ENCODE measurements at places on chromosomes 5 and 9.

DNA sequence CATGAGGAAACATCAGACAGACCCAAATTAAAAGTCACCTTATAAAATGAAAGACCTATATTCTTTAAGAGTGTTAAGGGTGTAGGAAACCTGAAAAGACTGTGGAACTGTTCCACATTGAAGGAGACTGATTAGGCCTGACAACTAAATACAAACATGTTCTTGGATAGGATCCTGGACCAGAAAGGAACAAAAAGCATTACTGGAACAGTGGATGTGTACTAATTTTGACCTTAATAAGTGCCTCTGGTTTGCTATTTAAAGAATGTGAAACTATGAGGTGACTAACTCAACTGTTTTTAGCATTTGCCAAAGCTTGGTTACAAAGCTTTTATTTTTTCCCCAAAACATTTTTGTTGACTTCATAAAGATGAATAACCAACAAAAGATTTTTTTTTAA, 340.6 kb downstream of the CAAP1 start:
- DNase-seq: no peak

DNA sequence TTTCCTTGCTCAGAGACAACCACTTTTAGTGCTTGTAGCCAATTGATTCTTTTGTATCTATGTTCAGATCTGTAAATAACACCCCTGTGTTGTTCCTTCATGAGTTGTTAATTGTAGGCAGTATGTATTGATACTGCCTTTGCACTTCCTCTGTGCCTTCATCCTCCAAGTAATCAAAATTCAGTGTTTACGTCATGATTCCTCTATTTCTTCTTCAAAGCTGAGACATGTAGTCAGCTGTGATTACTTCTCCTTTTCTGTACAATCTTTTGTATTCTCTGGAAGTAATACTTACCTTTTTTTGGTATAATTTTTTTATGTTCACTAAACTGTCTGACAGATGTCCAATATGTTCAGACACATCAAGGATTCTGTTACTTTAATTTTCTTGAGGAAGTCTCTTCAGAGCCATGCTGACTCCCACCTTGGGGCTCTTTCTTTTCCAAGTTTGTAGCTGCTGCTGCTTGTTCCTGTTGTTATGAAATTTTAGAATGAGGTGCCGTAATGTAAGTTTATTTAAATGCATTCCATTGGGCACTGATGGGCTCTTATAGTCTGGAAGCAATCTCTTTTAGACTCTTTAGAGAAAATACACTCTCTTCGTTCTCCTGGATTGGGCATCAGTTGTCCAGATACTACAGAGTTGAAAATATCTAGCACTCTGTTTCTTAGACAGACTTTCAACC, 30.5 kb upstream of the LRRC70 start:
- no peak for DNase-seq

- no peak for DNase-seq
Measured at GRCh38 chr5:173882632-173883031, 5.5 kb upstream of the CPEB4 start.

GRCh38 chr9:98049288-98050072, 7.1 kb upstream of the NANS start:
- DNase-seq: no peak

DNA sequence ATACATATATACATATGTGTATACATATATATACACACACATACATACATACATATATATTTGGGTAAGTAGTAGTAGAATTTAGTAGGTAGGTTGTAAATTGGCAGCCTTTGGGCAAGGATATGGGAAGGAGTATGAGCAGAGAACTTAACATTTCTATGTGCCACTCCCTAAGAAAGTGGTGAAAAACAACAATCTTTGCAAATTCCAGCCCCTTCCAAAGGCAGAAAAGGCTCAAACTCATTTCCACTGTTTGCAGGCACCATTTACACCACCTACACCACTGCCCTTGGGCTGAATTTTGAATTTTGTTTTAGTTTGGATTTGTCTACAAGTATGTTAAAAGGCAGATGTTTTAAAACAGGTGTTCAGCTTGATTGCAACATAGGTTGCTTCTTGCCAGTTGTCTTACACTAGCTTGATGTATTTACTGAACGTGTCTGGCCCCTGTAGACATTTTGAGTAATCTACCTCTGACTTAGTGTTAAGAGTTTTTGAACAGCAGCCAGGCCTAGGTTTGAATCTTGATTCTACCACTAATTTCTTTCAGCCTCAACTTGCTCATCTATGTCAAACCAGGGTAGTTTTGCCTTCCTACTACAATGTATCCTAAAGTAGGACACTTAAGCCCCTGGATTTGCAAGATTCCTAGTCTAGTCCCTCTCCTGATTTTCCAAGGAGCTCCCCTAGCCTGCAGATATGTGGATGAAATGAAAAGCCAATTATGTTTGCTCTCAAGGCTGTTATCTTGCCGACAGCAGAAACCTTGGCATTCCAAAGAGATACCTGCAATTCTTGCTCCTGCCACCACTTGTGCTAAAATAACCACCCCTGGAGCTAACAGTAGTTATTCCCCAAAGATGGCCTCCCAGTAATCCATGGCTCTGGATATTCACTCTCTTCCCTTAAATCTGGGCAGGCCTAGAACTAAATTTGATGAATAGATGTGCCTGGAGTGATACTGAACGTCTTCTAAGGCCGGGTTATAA, 156.2 kb upstream of the SLC44A1 start:
- no peak for DNase-seq

Measured in stimulated activated CD4-positive, alpha-beta T cell treated with anti-CD3 and anti-CD28 coated beads, TNF-alpha, amount 100 ng/mL, for 48 hours (primary cell).